ENCODE measurements at places on chromosomes 11 and 22.

DNA sequence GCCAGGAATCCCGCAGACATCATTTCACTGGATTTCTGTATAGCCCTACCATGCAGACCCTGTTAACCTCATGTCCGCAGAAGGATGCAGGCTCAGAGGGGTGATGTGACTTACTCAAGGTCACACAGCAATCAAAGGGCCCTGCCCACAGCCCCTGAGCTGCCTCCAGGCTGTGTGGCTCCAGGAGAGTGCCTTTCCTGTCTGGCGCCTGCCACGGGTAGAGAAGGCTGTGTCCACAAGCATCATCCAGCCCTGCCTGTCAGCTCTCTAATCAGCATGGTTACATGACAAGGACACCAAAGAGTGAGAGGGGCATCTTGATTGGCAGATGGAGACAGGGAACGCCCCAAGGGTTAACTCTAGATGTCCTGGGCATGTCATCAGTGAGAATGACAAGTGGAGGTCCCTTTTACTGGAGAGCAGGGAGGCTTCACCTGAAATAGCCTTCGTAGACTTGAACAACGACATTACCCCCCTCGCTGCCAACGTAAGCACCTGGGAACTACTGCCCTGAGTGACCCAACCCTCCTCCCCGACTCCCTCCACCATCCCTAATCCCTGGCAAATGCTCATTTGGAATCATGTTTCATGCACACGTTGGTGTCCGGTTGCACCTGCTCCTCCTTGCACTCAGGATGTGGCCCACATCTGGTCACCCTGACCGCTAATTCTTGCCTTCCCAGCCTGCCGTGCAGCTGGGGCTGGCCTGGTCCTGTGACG lies 6.9 kb downstream of the FGF19 start:
- no peak for DNase-seq
- no peak overlapping the region for H3K27ac ChIP-seq
- H3K27me3 ChIP-seq, result no peaks in the 10 kb centered on the region
- peaks cover 3% of the 10 kb centered on the region for H3K4me1 ChIP-seq
- H3K36me3 ChIP-seq, result peaks cover 6% of the 10 kb centered on the region

- no peak overlapping the region for H3K4me3 ChIP-seq
- no peaks in the 10 kb centered on the region for H3K27me3 ChIP-seq
- H3K27ac ChIP-seq, result no peak overlapping the region
- H3K36me3 ChIP-seq, result no peaks in the 10 kb centered on the region
- peak; percentile 14 for DNase-seq
- H3K4me1 ChIP-seq, result peaks cover 3% of the 10 kb centered on the region
Observed at GRCh38 chr11:76637491-76638269, 32.9 kb downstream of the LRRC32 start.

DNA sequence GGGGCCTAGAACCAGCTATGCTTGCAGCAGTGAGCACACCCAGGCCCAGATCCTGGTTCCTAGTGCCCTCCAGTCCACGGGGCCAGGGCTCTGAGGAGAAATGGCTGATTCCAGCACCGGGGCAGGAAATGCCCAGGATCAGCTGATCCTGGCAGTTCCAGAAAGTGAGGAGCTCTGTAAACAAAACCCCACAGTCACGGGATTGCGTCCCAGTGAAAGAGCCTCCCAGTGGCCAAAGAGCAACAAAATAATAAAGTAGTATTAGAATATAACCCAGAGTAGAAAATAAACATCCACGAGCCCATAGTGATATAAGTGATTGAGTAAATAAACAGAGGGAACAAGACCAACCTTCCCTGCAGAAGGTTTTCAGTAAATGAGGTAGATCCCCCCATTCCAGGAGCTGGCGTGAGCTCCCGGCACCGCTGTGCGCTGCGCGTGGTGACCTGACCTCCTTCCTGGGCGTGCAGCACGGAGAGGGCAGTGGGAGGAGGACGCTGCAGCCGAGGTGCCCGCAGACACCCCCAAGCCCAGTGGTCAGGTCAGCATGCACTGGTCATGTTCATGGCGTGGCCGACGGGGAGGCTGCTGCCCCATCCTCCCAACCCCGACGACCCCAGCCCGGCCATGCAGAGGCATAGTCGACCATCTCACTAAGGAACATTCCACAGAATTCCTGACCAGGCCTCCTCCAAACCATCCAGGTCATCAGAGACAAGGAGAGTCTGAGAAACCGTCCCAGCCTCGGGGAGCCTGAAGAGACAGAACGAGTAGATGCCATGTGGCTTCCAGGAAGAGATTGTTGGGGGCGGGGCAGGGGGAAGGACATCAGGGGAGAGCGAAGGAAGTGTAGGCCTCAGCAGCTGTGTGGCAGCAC lies 19.8 kb downstream of the PTDSS2 start:
- H3K27ac ChIP-seq, result peak overlapping the region; percentile 27
- no peak for DNase-seq
- no peaks in the 10 kb centered on the region for H3K27me3 ChIP-seq
- peaks cover 5% of the 10 kb centered on the region for H3K4me1 ChIP-seq
- no peak overlapping the region for H3K4me3 ChIP-seq

DNA sequence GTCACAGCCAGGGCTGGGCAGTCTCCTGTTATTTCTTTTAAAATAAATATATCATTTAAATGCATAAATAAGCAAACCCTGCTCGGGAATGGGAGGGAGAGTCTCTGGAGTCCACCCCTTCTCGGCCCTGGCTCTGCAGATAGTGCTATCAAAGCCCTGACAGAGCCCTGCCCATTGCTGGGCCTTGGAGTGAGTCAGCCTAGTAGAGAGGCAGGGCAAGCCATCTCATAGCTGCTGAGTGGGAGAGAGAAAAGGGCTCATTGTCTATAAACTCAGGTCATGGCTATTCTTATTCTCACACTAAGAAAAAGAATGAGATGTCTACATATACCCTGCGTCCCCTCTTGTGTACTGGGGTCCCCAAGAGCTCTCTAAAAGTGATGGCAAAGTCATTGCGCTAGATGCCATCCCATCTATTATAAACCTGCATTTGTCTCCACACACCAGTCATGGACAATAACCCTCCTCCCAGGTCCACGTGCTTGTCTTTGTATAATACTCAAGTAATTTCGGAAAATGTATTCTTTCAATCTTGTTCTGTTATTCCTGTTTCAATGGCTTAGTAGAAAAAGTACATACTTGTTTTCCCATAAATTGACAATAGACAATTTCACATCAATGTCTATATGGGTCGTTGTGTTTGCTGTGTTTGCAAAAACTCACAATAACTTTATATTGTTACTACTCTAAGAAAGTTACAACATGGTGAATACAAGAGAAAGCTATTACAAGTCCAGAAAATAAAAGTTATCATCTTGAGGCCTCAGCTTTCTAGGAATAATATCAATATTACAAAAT lies 13.4 kb downstream of the OR51B4 start:
- no peaks in the 10 kb centered on the region for H3K36me3 ChIP-seq
- H3K27me3 ChIP-seq, result no peaks in the 10 kb centered on the region
- H3K4me3 ChIP-seq, result no peak overlapping the region
- no peak overlapping the region for H3K27ac ChIP-seq

DNA sequence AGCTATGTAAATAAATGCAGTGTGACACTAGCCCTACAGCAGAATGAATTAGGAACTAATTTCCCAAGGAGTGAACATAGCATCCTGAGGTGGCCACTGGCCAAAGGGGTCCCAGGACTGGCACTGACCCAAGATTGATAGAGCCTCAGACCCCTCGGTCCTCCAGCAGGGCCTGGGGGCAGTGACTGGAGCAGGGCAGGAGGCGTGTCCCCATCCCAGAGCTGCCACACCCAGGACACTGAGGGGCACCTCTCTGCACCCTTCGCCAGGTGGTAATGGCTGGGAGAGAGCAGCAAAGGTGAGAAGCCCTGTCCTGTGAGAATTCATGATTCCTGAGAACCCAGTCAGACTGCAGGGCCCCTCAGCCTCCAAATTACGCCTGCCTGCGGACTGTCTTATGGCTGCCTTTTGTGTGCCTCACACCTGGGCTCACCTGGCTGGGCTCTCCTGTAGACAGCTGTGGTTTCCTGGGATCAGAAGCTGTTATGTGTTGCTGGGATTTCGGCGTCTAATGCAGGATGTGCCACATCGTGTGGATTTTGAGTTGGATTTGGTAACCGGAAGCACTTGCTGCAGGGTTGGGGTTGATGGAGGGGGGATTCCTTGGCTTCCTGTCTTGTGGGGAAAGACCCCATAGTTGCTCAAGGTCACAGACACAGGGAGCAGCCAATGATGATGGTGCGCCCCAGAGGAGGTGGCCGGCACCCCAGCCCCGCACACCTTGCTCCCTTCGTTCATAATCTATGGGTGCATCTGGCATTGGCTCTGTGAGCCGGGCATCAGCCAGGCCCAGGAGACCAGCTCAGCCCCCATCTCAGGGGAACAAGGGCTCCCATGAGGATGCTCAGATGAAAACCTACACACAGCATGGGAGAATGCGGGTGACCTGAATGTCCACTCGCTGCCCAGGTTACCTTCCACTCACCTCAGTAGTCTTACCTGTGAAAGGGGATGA lies 582.9 kb downstream of the BRD1 start:
- no peak overlapping the region for H3K4me3 ChIP-seq
- H3K36me3 ChIP-seq, result no peaks in the 10 kb centered on the region
- no peaks in the 10 kb centered on the region for H3K27me3 ChIP-seq
- no peaks in the 10 kb centered on the region for H3K4me1 ChIP-seq
- peak; percentile 14 for DNase-seq

GRCh38 chr11:83549984-83550667 lies 264.0 kb upstream of the CCDC90B start:
- no peak for DNase-seq
- no peak overlapping the region for H3K27ac ChIP-seq
- H3K4me3 ChIP-seq, result no peak overlapping the region
- H3K27me3 ChIP-seq, result no peaks in the 10 kb centered on the region

- H3K27me3 ChIP-seq, result no peaks in the 10 kb centered on the region
- peaks cover 21% of the 10 kb centered on the region for H3K36me3 ChIP-seq
- H3K27ac ChIP-seq, result no peak overlapping the region
- no peak for DNase-seq
- no peak overlapping the region for H3K4me3 ChIP-seq
Observed at GRCh38 chr22:48670731-48671130, 1156.9 kb downstream of the BRD1 start.

DNA sequence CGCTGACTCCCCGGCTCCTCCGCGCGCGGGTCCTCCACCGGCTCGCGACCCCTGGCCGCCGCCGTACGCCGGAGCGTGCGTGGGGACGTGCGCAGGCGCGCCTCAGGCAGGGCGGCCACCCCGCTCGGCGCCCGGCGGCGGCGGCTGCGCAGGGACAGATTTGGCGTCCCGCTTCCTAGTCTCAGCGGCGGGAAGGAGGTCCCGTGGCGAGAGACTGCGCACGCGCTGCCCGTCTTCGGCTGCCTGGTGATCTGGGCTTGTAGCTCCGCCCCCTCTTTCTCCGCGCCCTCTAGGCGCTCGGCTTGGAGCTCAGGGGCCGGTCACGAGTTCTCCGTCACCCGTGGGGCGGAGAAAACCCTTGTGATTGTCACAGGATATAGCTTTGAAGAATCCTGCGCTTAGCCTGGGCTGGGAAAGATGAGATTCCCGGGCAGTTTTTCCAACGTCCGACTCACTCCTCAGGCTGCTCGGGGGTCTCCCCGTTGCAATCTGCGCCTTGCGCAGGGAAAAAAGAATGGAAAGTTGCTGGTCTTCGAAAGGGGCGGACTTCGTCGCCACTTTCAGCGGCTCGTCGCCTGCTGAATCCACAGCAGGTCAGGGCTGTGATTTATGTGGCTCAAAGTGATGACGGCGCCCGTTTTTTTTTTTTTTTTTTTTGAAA lies at the start of gene PATL1:
PATL1 (minus strand) TSS at position 88 of the 661 bp plus-strand sequence. CDS start 142 bp downstream, outside the sequence.
- peaks cover 3% of the 10 kb centered on the region for H3K4me1 ChIP-seq
- peak within 1 kb of the TSS; percentile 94 for H3K4me3 ChIP-seq
- H3K36me3 ChIP-seq, result peaks cover 31% of the 10 kb centered on the region
- H3K27ac ChIP-seq, result peak within 1 kb of the TSS; percentile 58
- no peaks in the 10 kb centered on the region for H3K27me3 ChIP-seq

- H3K36me3 ChIP-seq, result peaks cover 32% of the 10 kb centered on the region
- H3K27ac ChIP-seq, result no peak overlapping the region
- no peak overlapping the region for H3K4me3 ChIP-seq
- no peaks in the 10 kb centered on the region for H3K27me3 ChIP-seq
- no peaks in the 10 kb centered on the region for H3K4me1 ChIP-seq
- peak; percentile 50 for DNase-seq
Observed at GRCh38 chr11:70790671-70791300, 392.5 kb downstream of the CTTN start.

DNA sequence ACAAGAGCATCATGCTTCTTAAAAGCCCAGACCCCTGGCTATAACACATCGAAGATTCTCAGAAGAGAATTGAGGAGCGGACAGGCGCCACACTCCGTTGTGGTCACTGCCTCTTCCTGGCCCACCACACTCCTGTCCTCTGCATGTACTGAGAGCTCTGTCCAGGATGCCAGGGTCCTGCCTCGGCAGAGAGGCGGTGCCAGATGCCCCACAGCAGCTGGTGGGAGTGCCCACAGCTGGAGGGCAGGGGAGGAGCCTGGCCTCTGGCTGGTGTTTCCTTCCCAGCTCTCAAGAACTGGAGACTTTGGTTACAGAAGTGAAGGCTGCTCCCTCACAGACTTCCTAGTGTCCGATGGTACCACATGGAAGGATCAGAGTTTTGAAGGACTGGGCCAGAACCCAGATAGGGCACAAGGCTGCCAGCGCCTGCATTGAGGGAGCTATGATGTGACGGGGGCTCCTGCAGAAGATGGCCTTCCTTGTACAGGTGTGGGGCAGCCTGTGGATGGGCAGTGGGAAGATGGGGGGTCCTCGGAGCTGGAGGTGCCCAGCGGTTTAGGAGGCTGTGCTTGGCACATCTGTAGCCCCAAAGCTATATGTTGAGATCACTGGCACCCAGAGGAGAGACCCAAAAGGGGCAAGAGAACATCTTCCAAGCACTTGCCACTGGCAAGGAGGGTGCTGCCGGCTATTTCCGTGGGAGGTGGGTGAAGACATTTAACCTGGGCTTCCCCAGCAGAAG lies 19.4 kb downstream of the RSPH14 start:
- no peak overlapping the region for H3K27ac ChIP-seq
- no peak overlapping the region for H3K4me3 ChIP-seq
- H3K27me3 ChIP-seq, result no peaks in the 10 kb centered on the region
- no peaks in the 10 kb centered on the region for H3K4me1 ChIP-seq
- H3K36me3 ChIP-seq, result no peaks in the 10 kb centered on the region

DNA sequence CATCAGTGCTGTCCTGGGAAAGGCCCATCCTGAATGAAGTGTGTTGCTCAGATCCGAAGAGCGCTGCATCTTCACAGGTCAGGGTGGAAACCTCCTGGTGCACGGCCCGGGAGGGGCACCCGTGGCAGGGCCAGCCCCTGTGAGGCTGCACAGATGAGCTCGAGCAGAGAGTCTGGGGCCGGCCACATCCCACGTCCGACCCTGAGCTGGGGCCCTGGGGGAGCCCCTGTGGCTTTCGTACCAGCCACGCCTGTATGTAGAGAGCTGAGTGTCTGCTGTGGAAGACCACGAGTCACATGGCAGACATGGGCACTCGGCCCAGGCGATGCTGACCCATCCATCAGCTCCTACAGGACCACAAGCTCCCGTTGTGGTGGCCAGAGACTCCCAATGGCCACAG lies 24.9 kb upstream of the SEPTIN5 start:
- H3K36me3 ChIP-seq, result no peaks in the 10 kb centered on the region
- no peak for DNase-seq
- H3K4me3 ChIP-seq, result no peak overlapping the region
- no peak overlapping the region for H3K27ac ChIP-seq
- H3K4me1 ChIP-seq, result peaks cover 6% of the 10 kb centered on the region
